ENCODE measurements at places on chromosomes 7 and 10.

- DNase-seq, result no peak
Observed at GRCh38 chr10:78780551-78780961, 288.2 kb upstream of the ZMIZ1 start.

DNA sequence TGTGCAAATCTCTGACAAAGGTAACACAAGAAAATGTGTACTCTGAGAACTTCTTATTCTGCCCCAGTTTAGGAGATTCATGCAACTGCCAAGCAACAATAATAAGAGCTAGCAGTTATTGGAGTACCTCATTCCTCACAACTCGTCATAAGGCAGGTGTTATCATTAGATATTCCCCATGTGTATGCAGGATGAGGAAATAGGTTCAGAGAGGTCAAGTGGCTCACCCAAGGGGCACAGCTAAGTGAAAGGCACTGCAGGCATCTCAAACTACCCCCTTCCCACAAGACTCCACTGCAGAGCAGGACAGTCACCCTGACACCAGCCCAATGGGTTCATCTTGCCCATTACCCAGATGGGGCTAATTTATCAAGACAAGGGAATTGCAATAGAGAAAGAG lies 1.3 kb upstream of the GSTK1 start:
- DNase-seq, result no peak

- no peak for DNase-seq
Observed at GRCh38 chr7:45882465-45882810, 5.8 kb upstream of the IGFBP1 start.

GRCh38 chr10:24579906-24580305 lies 143.8 kb downstream of the ARHGAP21 start:
- no peak for DNase-seq

DNA sequence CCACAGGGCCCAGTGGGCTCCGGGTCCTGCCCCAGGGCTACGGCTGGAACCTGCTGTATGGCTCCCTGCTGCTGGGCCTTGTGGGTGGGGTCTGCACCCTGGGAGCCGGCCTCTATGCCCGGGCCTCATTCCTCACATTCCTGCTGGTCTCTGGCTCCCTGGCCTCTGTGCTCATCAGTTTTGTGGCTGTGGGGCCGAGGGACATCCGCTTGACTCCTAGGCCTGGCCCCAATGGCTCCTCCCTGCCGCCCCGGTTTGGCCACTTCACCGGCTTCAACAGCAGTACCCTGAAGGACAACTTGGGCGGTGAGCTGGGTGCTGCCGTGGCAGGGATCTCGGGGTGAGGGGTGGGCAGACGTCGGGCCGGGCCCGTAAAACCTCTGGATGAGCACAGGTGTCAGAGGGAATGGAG lies 4.4 kb downstream of the SLC12A9 start:
- DNase-seq, result no peak

DNA sequence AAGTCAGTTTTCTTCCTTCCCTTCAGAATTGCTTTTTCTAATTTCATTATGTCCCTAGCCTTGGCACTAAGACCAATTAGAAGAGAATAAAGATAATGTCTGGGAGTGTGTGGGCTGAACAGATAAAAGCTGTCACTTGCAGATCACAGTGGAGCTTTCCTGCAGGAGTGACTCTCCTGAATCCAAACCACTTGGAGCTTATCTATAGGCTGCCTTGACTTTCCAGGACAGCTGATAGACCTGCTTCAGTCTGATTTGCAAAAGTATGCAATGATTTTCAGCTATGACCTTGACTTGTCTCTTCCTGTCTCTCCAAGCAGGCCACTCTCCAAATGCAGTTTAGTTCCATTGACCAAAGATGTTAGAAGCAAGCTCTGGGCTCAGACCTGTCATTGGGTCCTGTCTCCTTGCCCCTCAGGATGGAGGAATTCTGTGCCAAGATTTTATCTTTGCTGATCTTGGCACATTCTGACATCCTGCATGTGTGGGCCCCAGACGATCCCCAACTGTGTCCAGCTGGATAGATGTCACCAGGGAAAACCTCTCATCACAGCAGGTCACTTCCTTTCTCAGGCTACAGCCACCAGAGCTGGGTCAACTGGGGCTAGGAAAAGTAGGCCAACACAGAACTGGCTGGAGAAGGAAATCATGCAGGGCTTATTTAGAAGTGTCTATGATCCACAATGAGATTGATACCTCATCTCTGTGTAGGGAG lies 120.9 kb upstream of the ZNF438 start:
- DNase-seq, result no peak

- DNase-seq, result no peak
Observed at GRCh38 chr10:130301021-130301892, 165.1 kb downstream of the GLRX3 start.

DNA sequence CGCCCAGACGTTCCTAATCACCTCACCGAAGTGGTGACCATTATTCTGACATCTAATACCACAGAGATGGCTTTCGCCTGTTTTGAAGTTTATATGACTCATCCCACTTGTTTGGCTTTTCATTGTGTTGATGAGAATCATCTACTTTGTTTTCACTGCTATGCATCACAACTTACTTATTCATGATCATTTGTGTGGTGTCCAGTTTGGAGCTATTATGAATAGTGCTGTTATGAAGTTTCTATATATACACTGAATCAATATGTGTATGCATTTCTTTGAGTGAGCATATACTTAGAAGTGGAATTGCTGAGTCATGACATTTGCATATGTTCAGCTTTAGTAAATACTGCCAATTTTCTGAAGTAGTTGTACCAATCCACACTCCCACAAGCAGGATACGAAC lies 38.6 kb upstream of the TNKS2 start:
- no peak for DNase-seq

GRCh38 chr10:43981232-43981631 lies 332.6 kb upstream of the ZNF32 start:
- no peak for DNase-seq

DNA sequence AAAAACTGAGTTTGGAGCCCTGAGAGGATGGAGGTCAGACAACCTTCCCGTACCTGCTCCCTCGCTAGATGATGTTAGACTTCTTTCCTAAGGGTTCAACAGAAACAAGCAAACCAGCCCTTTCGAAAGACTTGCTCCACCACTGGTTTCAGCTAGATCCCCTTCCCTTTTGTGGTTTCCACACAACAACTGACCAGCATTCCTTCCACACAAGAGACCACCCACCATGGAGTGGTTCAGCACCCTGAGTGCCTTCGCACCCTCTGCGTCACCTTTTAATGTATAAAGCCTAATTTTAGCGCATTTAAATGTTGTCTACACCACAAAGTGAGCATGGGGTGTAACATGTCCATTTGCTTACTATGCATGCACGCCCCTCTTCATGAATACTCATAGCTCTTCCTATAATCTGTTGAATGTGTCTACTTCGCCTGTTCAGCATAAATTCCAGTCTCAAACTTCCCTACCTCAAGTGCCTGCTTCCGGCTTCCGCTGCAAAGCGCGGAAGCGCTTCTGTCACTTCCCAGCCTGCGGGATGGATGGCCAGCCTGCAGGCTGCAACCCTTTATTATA lies 69.0 kb downstream of the TACC2 start:
- DNase-seq, result no peak

GRCh38 chr7:1247527-1248041 lies 14.9 kb downstream of the UNCX start:
- DNase-seq, result no peak

- peak; percentile 67 for DNase-seq
Observed at GRCh38 chr10:132939957-132940790, 2.2 kb downstream of the CFAP46 start.

DNA sequence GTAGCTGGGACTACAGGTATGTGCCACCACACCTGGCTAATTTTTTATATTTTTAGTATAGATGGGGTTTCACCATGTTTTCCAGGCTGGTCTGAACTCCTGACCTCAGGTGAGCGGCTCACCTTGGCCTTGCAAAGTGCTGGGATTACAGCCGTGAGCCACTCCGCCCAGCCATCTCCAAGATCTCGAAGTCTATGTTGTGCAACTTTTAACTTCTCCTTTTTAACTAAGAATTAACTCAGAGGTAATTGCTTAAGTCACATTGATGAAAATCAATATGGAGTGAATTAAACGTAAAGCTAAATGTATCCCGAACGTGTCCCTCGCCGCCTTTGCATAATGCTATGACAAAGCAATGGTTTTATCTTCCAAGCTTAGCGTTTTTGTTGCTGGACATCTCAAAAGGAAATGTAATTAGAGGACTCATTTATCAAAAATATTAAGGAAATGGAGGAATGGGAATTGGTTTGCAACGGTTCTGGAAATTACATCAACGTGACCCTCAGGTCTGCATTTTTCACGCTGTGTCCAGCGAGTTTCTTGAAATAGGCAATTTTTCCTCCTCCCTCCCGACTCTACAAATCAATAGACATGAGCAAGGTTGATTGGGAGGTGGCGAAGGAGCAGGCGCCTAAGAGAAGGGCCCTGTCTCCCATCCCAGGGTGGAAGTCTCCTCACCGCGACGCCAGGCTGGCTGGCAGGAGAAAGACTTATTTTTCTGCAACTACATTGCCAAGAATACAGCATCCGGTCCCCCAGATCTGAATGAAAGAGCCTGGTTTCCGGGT lies 89.8 kb downstream of the TMEM130 start:
- DNase-seq, result no peak

- no peak for DNase-seq
Observed at GRCh38 chr10:30819341-30820181, 190.0 kb upstream of the LYZL2 start.

- no peak for DNase-seq
Observed at GRCh38 chr7:47404010-47404409, 177.9 kb downstream of the TNS3 start.

GRCh38 chr10:93072225-93072712 lies 1.4 kb upstream of the CYP26A1 start:
- no peak for DNase-seq

DNA sequence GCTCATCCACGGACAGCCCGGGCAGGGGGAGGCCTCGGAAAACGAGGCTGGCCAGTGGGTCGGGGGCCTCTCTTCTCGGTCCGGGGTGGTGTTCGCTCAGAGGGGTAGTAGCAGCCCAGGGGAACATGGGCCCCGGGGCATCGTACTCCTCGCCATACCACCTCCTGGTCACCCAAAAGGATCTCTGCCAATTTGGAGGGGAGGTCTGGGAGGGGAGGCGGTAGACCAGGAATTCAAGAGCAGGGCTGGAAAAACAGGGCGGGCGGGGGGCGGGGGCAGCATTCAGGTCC lies 67.4 kb downstream of the SLC29A4 start:
- no peak for DNase-seq

All from nucleus accumbens (tissue), 56 donors.